ENCODE measurements at places on chromosomes 12 and 14. TPM values are rescaled to one million over a fixed set of nuclear protein-coding genes. Genes with fewer than 3 reads are reported as not detected.

DNA sequence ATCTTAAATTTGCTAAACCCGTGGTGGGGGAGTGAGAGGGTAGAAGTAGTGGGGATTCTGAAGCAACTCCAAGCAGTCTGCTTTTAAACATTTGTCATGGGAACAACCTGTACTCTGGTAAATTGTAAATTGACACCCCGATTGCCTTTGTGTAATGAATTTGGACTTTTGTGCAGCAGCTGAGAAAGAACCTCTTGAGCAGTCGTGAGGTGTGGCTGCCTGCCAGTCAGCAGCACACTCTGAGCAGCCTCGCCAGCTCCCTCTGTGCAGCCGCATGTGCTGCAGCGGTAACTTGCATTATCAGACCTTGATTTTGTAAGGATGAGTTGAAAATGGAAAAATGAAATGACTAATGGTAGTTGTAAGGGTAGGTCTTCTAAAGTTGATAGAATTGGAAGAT lies 74.3 kb downstream of the SUSD6 start:
- DNase-seq: no peak

DNA sequence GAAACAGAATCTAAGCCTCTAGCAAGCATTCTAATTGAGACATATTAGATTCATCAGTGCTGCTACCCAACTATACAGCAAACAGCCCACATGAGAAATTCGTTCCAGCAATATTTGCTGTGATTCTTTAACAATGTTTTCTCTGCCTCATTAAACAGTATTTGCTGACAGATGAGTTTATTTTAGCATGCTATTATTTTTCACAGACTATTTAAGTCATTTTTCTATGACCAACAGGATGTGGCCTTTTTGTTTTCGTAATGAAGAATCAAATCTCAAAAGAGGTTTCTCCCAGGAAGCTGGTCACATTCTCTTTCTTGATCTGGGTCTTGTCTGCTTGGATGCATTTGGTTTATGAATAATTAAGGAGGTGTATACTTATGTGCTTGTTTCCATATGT lies 23.2 kb upstream of the SERPINA12 start:
- no peak for DNase-seq

DNA sequence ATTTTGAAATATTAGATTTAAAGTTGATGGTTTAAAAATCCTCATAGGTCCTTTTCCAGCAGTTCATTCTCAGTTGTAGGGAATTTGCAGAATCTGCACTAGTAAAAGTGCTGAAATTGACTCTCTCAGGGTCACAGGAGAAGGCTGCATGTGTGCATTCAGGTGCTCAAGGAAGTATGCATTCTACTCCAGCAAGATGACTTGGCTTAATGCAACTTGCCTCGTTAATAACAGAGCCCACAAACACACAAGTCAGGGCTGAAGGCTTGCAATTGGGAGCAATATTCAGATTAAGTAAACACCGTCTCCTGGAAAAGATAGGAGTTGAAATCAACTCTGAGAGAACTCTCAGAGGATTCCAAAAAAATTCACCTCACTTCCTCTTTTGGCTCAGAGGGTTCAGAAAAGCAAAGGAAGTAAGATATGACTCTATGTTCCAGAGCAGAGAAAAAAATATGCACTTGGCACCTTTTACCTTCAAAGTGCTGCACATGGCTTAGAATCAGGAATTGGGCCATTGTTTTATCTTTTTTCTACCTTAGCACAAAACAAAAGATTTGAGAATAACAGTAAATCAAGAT lies 406.3 kb upstream of the DCN start:
- no peak for DNase-seq

GRCh38 chr12:87981495-87981894 lies 47.7 kb downstream of the C12orf50 start:
- DNase-seq: no peak

GRCh38 chr14:33376510-33376909 lies 437.8 kb downstream of the NPAS3 start:
- no peak for DNase-seq

- DNase-seq: no peak
Measured at GRCh38 chr14:100448376-100448775, 125.2 kb downstream of the SLC25A47 start.

GRCh38 chr12:26614011-26614616 lies 218.9 kb downstream of the ITPR2 start:
- no peak for DNase-seq

DNA sequence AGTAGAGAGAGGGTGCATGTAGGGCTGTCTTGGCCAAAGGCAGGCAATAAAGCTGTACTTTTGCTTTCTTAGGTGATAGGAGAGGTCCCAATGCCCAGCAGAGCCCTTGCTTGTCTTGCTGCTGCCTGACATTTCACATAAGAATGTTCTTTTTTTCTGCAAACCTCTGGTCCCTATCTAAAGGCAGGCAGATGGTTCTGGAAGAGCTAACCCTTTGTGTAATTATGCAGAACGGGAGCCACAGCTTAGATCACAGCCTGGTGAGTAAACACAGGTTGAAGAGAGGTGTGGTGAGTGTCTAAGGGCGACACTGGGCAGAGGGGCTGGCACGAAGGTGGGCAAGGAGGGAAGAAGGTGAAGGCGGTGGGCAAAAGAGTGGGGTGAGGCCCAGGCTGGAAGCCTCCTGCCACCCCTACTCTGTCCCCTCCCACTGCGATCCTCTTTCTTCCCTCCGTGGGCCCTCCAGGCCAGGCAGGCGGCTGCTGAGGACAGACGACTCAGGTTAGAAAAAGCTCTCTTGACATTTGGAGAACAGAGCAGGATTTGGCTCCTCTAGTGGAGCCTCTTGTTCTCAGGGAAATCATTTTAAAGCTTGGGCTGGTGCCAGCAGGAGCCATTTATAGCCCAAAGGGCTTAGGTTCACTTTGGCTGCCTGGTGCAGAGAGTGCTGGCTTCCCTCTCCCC lies 42.8 kb downstream of the PRMT8 start:
- no peak for DNase-seq

DNA sequence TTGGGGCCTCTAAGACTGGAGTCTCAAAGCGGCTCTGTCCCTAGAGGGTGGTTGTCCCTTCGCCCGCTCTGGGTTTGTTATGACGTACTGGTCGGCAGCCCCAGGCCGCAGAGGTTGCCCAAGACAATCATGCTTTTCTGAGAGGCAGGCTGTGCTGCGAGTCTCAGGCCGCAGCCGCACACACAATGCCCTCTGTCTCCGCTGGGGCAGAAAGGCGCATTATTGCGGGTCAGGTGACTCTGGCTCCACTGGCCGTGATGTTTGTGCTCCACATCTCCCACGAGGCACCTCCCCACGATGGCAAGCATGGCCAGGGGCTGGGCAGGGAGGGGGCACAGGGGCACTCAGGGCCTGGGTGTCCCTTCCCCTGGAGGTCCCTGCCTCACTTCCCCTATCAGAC lies 21.0 kb upstream of the PLEKHG3 start:
- DNase-seq: no peak

GRCh38 chr14:102907303-102907844 lies 15.1 kb upstream of the AMN start:
- no peak for DNase-seq

DNA sequence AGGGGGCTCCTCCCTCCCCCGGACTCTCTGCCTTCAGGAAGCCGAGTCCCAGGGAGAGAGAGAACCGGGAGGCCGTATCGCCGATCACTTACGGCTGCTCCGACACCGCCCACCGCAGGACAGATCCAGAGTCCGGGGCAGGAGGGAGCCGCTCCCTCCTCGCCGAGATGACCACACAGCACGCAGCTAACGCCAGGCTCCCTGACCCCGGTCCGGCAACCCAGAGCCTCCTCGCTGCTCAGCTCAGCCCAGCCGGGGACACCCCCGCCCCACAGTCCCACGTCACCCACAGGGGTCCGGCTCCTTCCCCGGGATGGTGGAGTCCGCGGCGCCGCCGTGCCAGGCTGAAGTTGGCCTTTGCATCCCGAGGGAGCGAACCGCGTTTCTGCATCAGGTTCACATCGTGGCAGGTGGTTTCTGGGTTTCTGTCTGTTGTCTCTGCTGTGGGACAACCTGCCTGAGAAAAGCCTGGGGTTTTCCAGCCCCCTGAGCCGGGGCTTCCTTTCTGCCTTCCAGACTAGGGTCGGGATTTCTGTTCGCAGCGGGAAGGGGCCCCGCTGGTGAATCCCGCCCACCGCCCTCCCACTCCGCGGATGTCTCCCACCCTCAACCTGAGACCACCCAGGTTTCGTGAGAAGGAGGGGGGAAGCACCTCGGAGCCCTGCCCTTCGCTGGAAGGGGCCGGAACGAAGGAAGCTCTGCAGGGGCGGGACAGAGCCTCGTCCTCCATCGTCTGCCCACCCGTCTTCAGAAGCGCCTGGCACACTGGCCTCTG lies 61.2 kb downstream of the NOC4L start:
- no peak for DNase-seq

DNA sequence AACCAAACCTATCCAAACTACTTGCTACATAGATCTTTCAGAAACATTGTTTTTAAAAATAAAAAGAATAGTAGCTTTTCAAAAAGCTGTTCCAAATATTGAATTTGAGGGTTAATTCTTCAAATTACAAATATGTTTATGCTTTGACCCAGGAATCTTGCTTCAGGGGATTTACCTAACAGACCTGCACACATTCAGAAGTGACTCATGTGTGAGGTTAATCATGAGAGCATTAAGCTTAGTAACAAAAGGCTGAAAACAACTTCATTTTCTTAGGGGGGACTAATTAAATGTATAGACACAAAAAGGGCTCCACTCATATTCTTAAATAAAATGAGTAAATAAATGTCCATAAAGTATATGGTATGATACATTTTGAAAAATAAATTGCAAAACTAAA lies 672.4 kb upstream of the FLRT2 start:
- no peak for DNase-seq

- DNase-seq: no peak
Measured at GRCh38 chr12:106581543-106582248, 1.1 kb upstream of the RFX4 start.

DNA sequence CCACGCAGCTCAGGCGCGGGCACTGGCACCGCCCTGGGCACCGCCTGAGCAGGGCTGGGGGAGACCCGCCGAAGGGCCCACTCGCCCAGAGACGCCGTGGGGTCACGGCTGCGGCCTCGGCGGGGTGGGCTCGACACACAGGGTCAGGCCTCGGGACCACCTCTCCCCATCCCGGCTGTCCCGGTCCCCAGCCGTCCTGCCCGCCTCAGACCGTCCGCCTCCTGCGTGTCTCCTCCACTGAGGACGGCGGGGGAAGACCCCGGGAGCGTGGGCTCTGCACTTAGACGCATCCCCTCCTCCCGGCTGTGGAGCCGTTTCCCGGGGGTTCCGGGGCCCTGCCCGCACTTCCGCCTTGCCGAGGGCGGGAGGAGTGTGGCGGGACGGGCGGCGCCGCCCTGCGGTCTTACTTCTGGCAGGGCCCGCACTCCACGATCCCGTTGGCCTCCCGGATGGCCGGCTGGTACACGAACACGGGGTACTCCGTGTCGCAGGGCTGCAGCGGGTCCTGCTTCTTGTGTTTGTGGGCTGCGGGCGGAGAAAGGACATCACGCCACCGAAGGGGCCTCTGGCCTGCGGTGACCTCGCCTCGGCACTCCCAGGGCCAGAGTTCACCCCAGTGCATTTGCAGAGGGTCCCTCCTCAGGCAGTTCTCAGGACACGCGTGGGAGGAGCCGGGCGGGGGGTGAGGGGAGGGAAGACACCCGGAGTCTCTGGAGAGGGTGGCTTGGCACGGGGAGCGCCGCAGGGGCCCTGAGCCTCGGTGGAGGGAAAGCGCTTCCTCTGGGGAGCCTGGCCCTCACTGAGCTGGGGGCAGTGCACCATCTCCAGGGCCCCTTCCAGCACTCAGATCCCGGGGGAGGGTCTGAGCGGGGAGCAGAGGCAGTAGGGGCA lies 23.1 kb upstream of the LRTM2 start:
- DNase-seq: peak; percentile 41

GRCh38 chr12:19577281-19577530 lies 137.9 kb downstream of the AEBP2 start:
- DNase-seq: no peak

DNA sequence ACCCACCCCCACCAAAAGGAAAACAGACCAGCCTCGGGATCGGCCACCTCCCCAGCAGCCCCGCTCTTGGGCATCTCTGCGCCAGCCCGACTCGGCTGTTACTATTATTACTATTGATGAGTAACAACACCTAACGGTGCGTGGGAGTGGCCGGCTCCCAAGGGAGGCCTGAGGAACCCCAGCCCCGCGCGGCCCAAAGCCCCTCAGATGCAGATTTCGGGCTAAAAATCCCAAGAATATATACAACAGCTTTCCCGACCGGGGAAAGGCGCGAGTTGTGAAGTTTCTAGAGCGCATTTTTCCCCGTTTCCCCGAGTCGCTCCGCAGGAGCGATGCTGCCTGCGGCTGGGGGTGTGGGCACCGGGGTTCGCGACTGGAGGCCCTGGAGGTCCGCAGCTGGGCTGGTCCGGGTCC lies 565 bp downstream of the NT5DC3 start:
- DNase-seq: no peak

DNA sequence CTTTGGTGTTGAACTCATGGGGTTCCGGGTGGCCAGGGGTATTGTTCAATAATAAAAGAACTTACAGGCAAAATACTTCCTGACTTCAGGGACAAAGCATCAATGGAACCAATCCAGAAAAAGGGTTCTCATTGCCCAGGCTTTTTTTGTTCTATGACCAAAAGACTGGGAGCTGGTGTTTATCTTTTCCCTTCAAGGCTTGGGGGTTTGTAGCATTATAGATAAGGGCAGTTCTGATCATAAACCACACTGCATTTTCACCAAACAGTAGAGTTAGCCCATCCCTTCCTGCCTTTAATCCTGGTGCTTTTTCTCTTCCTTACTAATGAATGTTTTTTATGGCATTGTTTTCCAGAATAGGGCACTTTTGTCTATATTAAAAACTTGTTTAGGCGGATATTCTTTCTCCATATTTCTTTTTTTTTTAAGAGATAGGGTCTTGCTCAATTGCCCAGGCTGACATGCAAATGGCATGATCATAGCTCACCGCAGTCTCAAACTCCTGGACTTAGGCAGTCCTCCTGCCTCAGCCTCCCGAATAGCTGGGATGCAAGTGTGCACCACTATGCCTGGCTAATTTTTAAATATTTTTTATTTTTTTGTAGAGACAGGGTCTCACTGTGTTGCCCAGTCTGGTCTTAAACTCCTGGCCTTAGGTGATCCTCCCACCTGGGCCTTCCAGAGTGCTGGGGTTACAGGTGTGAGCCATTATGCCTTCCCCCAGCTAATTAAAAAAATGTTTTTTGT lies 9.7 kb downstream of the FUT8 start:
- DNase-seq: no peak

- no peak for DNase-seq
Measured at GRCh38 chr12:81078469-81079196, 754 bp downstream of the ACSS3 start.

GRCh38 chr12:88986056-88986455 lies 366.2 kb downstream of the DUSP6 start:
- DNase-seq: no peak

- DNase-seq: no peak
Measured at GRCh38 chr14:69408331-69408960, 10.0 kb downstream of the SLC39A9 start.

- DNase-seq: no peak
Measured at GRCh38 chr14:32809255-32809654, 129.4 kb upstream of the NPAS3 start.

Gene DEPDC4
- total RNA-seq: 0.38 TPM

Gene ABCB9
- 6.2 TPM for total RNA-seq

Gene JAG2
- total RNA-seq: 0.47 TPM

Gene SSTR1
- total RNA-seq: not detected

Gene UBE3B
- 48.7 TPM for total RNA-seq

Gene SSPN
- total RNA-seq: not detected

Gene TRAF3
- total RNA-seq: 40.8 TPM

Gene KLRB1
- 1.6 TPM for total RNA-seq

Gene CMA1
- total RNA-seq: not detected

Gene DBX2
- total RNA-seq: not detected

Data from naive thymus-derived CD8-positive, alpha-beta T cell (primary cell).